ENCODE measurements at places on chromosomes 5 and 9.
A peak's percentile ranks its signal among the peaks of the same experiment; 100 is the strongest.

DNA sequence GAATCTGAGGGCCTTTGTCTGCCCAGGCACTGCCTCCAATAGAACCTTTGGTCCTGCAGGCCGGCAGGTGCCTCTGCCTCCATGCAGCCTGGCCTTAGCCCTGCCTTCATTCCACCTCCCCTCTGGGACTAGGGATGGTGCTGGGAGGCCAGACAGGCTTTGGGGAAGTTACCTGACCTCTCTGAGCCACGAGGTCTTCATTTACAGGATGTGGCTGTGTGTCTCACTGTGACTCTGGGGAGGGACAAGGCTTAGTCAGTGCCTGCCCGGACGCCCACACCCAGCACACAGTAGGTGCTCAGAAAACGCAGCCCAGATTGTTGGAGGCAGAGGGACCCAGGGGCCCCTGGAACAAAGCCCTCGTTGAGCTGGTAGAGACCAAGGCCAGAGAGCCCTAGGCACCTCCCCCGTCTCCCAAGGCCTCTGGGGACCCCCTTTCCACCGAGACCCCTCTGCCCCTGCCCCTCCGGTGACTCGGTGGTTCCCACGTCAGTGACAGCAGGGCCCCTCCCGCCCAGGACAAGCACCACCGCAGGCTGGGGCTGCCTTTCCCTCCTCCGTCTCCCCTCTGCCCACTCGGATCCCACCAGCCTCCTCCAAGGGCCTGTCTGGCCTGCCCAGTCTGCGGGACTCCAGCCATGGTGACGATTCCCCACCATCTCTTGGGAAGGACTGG, 46.9 kb upstream of the EGFL7 start:
- DNase-seq, result no peak

- no peak for DNase-seq
Measured at GRCh38 chr9:128146591-128147120, 2.6 kb upstream of the LCN2 start.

DNA sequence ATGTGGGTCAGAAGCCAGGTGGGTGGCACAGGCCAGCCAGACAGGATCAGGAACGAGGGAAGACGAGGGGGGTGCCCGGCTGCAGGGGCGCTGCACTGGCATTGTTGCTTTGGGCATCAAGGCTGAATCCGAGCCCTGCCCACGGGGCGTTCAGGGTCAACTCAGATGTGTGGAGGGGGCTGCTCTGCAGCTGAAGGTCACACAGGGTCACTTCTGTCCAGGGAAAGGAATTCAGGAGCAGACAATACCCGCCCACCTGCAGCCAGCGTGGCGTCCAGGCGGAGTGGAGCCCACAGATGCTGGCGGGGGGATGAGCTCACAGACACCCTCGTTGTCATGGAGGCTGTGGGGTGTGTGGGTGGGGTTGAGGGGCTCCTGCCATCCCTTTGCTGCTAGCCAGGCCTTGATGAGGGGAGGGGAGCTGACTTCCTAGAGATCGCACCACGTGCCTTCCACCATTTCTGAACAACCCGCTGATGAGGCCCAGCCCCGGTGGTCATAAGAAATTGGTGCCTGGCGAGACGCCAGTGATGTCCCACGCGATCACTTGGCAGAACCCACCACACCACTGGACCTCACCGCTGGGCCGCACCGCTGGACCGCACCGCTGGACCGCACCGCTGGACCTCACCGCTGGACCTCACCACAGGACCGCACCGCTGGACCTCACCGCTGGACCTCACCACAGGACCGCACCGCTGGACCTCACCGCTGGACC, 31.2 kb downstream of the MRPL36 start:
- DNase-seq, result no peak

- DNase-seq, result no peak
Measured at GRCh38 chr5:173035904-173036707, 20.0 kb upstream of the CREBRF start.

DNA sequence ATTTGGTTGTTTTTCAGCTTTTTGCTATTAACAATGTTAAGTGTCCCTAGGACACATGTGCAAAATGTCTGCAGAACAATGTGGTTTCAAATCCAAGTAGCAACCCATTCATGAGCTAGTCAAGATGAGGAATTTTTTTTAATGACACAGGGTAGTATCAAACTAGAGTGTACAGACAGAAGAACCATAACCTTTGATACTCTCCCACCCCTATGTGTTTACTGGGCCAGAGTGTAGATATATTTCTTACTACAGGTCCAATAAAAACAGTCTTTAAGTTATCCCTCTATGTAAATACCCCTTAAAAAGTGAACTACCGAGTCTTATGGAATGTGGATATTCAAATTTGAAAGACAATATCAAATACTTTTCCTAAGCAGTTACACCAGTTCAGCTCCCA, 45.6 kb downstream of the AUH start:
- no peak for DNase-seq

GRCh38 chr9:127030814-127031740, 91.4 kb downstream of the ANGPTL2 start:
- no peak for DNase-seq

DNA sequence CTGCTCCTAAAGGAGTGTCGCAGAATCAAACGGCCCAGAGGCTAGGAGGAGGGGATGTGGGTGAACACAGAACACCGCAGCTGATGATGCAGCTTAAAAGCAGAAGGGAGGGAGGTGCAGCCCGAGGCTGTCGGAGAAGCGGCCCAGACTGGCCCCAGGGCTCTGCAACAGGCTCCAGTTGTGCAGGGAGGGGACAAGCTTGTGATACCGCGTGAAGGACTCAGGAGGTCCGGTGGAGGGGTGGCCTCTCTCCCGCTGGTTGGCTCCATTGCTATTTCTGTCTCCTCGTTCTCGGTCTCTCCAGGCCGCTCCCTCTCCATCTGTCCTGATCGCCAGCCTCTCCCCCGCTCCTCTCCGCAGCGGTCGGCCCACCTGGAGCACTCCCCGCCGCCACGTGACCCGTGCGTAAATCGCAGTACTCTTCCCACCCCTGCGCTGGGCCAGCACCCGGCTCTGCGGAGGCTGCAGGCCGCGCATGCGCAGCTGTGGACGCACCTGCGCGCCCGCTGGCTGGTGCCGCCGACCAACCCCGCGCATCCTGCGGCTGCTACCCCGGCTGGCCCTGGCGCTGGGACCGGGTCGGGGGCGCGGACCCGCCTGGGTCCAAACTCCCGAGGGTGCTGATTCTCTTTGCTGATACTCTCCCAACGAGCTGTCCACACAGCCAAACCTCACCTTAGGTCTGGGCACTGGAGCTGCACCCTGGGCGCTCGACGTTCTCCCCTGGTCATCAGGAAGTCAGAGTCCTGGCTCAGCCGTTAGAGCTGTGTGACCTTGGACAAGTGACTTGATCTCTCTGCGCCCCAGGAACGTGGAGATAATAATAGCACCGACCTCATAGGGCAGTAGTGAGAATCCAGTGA, 3.7 kb upstream of the STXBP1 start:
- peak; percentile 75 for DNase-seq

- no peak for DNase-seq
Measured at GRCh38 chr9:92328225-92328624, 2.5 kb downstream of the CENPP start.

DNA sequence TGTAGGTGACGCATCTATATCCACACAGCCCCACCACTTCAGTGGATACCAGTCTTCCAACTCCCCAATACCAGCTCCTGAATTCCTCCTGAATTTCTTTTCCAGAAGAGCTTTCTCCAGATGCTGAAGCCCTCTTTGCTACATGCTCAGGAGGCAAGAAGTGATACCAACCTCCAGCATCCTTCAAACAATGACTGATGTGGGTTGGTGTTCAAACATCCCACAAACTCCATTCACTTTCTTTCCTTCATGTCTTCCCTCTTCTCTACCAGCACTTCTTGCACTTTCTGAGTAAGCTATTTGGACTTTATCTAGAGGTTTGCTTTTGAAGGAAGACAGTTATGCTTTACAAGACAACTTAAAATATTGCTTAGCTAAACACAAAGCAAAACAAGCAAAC, 179.9 kb upstream of the RORB start:
- DNase-seq, result no peak

DNA sequence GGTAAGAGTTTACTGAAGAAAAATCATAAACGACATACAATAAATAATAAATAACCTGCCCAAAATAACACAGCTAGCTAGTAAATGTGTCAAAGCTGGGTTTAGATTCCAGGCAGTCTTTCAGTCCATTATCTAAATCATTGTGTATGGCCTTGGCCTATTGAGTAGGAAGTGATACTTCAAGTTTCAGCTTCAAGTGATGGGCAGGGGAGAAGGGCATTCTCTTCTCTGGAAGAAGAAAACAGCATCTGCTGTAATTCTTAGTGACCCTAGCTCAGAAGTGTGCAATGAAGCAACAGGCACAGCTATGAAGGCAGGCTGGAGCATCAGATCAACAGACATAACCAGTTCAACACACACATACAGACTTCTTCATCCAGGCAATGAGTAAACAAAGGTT, 42.5 kb downstream of the FNIP1 start:
- no peak for DNase-seq

DNA sequence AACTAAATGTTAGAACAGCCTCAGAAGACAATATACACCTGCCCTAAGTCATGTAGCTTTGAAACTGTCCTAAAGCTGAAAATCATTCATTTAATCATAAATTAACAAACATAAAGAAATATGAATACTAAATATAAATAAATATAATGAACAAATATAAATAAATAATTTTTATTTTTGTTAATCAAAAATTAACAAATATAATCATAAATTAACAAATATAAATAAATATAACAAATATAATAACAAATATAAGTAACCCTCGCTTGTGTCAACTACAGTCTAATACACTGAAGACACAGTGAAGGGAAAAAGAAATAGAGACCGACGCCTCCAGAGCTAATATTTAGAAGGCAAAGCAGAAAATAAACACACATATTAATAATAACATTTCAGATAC, 527.3 kb downstream of the CYLC2 start:
- DNase-seq, result no peak

DNA sequence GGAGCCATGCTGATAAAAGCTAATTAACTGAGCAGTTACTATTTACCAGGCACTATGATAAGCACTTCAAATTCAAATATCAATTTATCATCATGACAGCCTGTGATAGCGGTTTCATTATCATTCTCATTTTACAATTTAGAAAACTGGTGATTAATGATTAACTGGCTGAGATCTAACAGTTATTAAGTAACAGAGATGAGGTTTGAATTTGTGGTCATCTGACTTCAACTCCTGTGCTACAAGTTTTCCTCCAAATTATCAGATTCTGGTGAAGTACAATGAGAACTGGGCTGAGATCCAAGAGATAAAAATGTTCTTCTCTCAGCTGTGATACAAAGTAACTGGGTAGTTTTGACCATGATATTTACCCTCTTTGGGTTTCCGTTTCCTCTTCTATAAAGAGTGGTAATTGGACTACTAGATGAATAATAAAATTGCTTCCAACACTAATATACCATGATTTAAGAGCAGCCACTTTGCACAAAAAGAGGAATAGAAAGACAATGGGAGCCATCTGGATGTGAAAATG, 74.5 kb upstream of the CCNG1 start:
- DNase-seq, result no peak

Data from activated T-cell treated with anti-CD3 and anti-CD28 coated beads, Interleukin-2, amount 50 U/mL, for 4 hours (primary cell).